ENCODE measurements at places on chromosomes 5 and 9. TPM values are rescaled to one million over a fixed set of nuclear protein-coding genes. Genes with fewer than 3 reads are reported as not detected.

DNA sequence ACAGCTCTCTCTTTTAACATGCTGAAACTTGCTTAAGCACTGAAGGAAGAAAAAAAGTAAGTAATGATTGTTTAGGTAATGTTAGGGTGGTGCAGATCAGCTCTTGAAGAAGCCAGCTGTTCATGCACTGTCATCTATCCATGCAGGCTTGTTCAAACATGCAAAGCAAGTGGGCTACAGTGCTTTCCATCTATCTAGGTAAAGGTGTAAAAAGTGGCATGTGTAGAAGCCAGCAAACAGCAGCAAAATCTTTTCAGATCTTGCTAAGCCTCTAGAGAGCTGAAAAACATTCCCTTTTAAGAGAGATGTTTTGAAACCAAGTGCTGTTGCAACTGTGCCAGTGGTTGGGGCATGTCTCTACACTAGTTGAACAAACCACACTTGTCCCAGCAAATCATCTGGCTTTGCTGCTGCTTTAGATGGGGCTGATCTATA is 214.4 kb downstream of the EFNA5 start:
- H3K4me3 ChIP-seq = no peak overlapping the region
- H3K36me3 ChIP-seq = peaks cover 8% of the 10 kb centered on the region
- H3K4me1 ChIP-seq = peaks cover 64% of the 10 kb centered on the region
- H3K27me3 ChIP-seq = no peaks in the 10 kb centered on the region

DNA sequence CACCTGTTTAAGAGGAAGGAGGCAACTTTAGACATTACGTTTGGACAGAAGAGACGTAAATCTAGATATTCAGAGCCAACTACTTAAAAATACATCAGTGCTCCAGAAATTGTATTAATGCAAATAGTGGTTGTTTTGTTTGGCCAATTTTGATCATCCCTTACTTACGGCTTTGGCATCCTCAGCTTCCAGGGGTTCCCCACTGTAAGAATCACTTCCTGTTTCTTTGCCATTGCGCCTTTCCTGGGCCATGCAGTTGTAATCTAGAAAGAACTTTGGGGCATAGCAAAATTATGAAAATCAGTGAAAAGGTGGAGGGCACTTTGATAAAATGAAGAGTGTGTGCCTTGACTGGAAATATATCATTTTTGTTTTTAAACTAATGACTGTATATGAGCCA is 537.2 kb upstream of the TLE4 start:
- H3K27ac ChIP-seq = no peak overlapping the region
- H3K4me1 ChIP-seq = peaks cover 18% of the 10 kb centered on the region
- H3K36me3 ChIP-seq = peaks cover 6% of the 10 kb centered on the region
- no peak for DNase-seq
- no peak overlapping the region for H3K4me3 ChIP-seq

PCDHGC4 gene
- total RNA-seq = 5.1 TPM

DNA sequence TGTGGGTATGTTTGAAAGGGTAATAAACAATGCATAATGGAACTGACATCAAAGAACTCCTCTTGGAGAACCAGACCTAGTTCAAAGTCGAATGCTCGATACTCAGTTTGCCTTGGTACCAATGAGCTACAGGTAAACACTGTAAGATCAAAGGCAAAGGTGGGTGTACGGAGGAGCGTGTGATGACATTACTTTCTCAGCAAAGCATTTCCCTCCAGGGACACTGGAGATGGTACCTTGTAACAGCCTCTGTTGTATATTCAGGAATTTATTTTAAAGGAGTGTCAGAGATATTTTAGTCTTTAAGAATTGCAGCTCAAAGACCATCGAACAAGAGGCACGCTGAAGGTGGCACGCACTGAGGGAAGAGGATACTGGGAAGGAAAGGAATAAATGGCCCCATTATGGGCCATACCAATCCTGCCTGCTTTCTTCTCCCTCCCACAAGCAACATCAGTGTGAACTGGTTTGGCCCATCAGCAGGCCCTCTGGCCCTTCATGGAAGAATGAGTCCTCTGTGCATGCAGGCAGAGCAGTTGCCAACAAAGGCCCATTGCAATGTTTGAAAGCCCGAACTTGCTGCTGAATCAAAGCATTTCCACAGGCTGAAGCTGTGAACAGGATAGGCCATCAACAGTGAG is 410.2 kb downstream of the ACTL7B start:
- no peak overlapping the region for H3K4me3 ChIP-seq
- H3K4me1 ChIP-seq = 0 out of 2 replicates have a peak, but pooled peaks cover 2% of the 10 kb centered on the region
- no peaks in the 10 kb centered on the region for H3K36me3 ChIP-seq
- DNase-seq = no peak
- H3K27ac ChIP-seq = no peak overlapping the region
- H3K27me3 ChIP-seq = no peaks in the 10 kb centered on the region

DNA sequence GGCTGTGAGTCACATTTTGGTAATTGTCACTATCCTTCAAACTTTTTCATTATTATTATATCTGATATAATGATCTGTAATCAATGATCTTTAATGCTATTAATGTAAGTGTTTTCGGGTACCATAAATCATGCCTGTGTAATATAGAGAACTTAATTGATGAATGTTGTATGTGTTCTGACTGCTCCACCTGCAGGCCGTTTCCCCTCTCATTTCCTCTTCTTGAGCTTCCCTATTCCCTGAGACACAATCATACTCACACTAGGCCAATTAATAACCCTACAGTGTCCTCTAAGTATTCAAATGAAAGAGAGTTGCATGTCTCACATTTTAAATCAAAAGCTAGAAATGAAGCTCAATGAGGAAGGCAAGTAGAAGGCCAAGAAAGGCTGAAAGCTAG is 420.9 kb upstream of the SGCD start:
- no peak overlapping the region for H3K4me3 ChIP-seq
- DNase-seq = no peak
- H3K36me3 ChIP-seq = no peaks in the 10 kb centered on the region
- no peaks in the 10 kb centered on the region for H3K27me3 ChIP-seq
- H3K4me1 ChIP-seq = no peaks in the 10 kb centered on the region
- no peak overlapping the region for H3K27ac ChIP-seq

GRCh38 chr9:88710449-88710848 is 175.5 kb downstream of the NXNL2 start:
- H3K4me3 ChIP-seq = no peak overlapping the region
- no peaks in the 10 kb centered on the region for H3K36me3 ChIP-seq
- no peak for DNase-seq
- H3K4me1 ChIP-seq = no peaks in the 10 kb centered on the region

DNA sequence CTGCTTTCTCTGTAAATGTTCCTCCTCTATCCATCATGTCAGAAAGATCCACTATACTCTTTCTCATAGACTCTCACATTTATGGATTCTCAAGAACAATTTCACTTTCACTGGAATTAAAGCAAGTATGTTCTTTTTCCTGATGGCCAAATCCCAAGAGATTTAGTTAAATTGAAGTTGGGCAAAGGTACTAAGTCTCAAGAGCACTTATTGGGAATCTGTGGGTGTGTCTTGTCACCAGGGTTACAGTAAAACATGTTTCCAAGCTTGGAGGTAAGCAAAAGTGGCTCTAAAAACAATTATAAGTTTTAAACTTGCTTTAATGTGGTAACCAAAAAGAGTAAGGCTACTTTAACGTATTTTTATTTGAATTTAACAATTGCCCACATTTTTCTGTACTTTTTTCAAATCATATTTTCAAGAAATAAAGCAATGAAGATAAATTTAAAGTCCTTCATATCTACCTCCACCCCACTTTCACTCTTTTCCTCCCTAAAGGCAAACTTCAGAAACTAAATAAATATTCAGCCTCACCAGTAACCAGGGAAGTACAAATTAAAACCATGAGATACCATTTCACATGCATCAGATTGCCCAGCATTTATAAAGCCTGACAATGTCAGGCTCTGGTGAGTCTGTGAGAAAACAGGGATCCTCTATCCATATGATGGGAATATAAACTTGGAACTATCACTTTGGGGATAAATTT is 387.4 kb downstream of the CETN3 start:
- H3K36me3 ChIP-seq = no peaks in the 10 kb centered on the region
- H3K27ac ChIP-seq = no peak overlapping the region
- H3K27me3 ChIP-seq = no peaks in the 10 kb centered on the region

WNT8A gene
- total RNA-seq = not detected

- peaks cover 3% of the 10 kb centered on the region for H3K27me3 ChIP-seq
- no peak overlapping the region for H3K27ac ChIP-seq
- H3K36me3 ChIP-seq = peaks cover 4% of the 10 kb centered on the region
- DNase-seq = no peak
- H3K4me1 ChIP-seq = peaks cover 26% of the 10 kb centered on the region
- no peak overlapping the region for H3K4me3 ChIP-seq
These were observed 319.3 kb upstream of the ZNF608 start for GRCh38 chr5:125065741-125066140.

SPATA31D4 gene
- total RNA-seq = not detected

- peaks cover 4% of the 10 kb centered on the region for H3K4me1 ChIP-seq
- DNase-seq = no peak
- peaks cover 8% of the 10 kb centered on the region for H3K36me3 ChIP-seq
- no peak overlapping the region for H3K4me3 ChIP-seq
- no peak overlapping the region for H3K27ac ChIP-seq
- no peaks in the 10 kb centered on the region for H3K27me3 ChIP-seq
These were observed 1177.3 kb upstream of the NUDT12 start for GRCh38 chr5:104739905-104740304.

SLC12A7 gene
- 29.9 TPM for total RNA-seq

CENPK gene
- 36.6 TPM for total RNA-seq

ZDHHC21 gene
- total RNA-seq = 7.3 TPM

Data from WTC11 (cell line).